ENCODE measurements at places on chromosomes 16 and 17.

DNA sequence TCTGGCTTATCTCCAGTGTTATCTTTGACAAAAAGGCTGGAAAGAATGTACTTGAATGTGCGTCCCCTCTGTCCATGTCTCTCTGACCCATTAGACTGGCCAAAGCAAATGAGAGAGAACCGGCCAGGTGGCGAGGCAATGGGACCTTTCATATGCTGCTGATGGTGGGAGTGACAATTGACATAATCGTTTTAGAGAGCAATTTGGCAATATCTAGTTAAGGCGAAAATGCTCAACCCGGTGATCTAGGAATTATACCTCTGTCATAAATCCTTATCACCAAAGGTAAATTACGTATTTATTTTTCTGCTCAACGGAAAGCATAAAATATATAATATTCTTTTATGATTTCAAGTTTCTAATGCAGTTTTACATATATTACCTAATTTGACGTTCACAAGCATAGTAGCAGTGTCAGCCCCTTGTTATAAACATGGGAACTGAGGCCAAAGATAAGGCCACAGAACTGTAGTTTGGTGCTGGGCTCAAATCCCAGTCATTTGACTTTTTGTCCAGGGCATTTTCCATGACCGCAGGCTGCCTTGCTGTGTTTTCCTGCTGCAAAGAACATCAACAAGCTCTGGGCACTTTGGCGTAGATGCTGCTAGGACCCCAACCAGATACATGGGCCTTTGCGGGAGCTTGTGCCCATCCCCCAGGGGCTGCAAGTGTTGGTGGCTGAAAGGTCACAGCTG, 14.7 kb upstream of the SDK2 start:
- DNase-seq = no peak

DNA sequence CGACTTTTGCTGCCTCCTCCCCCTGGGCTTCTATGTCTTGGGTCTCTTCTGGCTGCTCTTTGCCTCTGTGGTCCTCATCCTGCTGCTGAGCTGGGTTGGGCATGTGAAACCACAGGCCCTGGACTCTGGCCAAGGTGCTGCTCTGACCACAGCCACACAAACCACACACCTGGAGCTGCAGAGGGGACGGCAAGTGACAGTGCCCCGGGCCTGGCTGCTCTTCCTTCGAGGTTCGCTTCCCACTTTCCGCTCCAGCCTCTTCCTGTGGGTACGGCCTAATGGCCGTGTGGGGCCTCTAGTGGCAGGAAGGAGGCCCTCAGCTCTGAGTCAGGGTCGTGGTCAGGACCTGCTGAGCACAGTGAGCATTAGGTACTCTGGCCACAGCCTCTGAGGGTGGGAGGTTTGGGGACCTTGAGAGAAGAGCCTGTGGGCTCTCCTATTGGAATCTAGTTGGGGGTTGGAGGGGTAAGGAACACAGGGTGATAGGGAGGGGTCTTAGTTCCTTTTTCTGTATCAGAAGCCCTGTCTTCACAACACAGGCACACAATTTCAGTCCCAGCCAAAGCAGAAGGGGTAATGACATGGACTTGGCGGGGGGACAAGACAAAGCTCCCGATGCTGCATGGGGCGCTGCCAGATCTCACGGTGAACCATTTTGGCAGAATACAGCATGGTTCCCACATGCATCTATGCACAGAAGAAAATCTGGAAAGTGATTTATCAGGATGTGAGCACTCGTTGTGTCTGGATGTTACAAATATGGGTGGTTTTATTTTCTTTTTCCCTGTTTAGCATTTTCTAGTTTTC, 2.3 kb downstream of the GP1BA start:
- no peak for DNase-seq

DNA sequence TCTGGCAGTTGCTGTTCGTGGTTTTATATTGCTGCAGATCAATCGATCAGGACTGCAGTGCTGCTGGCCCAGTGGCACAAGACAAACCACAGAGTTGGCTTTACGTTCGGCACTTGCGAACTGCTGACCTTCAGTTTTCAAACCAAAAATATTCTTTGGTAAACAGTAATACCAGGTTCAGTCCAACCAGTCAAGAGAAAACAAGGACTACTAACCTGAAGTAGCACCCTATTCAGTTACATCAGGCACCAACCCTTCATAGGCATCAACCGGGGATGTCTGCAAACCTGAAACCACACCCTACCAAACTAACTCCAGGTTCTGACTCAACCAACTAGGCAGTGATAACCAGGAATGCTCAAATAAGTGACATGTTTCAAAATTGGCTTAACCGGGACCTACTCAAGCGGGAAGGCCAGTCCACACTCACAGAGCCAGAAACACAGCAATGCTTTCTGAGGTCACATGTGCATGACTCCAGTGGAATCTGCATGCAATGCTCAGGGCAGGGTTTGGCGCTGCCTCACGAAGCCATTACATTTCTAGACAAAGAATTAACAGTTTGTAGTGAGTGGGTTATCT, 91.1 kb downstream of the SMG6 start:
- DNase-seq = no peak

GRCh38 chr17:40482722-40483121, 18.7 kb downstream of the TNS4 start:
- DNase-seq = no peak

DNA sequence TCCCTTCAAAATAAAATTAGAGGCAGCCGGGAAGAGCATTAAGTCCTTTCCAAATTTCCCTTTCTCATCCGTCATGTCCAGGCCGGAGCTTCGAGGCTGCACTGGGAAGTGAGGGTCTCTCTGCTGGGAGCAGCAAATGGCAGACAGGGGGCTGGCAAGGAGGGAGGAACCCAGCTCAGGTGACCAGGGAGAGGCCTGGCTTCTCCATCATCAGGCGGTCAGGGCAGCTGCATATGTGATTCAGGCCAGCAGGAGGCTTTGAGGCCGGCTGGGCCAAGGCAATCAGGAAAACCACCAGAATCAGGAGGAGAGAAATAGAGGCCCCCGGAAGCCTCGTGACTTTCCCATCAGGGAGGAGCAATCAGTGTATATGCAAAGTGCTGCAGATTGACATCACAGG, 85.0 kb upstream of the RPL38 start:
- no peak for DNase-seq

GRCh38 chr17:20935740-20936139, 107.1 kb downstream of the USP22 start:
- DNase-seq = peak; percentile 69

DNA sequence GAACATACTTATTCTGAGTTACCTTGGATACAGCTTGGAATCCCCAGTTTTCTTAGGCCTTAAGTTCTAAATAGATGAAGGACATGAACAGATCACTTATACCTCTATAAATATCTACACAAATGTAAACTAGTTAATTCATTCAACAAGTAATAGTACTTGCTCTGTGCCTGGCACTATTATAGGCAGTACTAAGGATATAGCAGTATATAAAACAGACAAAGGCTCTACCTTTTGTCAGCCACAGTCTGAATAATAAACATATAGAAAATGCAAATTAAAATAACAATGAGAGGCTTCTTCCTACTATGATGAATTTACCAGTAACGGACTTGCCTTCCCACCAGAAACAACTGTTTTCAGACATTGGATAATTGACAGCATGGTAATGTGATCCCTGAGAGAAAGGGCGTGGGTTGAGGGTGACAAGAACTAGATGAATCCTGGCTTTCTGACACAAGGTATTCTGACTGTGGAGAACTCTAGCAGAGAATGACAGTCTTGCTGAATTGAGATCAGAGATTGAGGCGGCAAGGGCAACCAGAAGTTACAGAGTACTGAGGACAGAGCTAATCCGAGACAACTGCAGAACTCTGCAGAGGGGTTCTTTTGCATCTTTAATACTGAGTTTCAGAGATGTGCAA, 170.5 kb downstream of the TANC2 start:
- DNase-seq = no peak

DNA sequence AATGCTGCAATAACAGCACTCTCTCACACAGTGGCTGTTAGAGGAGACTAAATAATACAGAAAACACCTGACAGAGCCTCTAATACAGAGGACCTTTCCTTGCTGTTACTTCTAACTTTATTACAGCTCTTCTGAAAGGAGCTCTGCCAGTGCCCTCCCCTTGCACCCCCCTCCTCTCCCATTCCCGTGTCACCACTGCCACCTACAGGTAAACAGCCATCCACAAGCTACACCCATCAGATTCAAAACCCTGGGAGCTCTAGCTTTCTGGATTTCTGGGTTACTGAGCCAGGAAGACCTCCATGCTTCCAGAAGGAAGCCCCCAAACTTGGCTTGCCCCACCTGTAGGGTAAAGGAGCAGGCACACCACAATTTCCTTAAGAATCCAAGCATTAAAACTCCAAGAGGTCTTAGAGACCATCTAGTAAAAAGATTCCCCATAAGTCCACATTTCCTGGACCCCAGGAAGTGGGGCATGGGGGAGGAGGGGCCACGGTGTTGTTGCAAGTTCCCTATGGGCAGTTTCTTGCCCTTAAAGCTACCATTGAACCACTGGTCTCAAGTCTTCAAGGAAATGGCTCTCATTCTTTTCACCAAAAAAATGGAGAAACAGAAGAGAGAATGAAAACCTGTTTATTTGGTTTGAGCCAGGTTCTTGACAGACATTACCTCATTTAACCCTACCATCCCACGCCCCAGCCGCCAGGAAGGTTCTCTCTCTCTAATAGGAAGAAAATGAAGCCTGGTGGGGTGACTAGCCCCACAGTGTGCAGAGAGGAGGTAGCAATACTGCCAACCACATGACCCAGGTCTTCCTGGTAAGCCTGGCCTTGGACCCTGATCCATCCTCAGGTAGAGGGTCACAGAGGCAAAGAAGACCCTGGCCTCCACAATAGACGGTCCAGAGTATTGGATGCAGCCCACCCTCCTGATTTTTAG, 52.8 kb downstream of the TOM1L2 start:
- DNase-seq = no peak

DNA sequence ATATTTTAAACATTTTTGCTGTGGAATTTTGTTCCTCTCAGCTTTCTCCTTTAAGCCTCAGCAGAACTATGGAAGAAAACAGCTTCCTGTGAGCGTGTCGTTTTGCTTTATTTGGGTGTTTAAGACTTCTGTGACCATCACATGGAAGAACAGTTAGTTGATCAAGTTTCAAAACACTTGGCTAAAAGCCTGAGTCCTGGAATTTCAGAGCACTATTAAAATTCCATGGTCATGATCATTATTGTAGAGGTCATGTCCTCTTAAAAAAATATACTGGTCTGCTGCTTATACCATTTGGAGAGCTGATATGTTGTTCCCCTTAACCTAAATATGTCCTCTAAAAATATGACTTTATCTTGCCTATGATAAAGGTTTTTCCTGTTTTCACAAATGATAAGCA, 12.6 kb upstream of the CDR2 start:
- no peak for DNase-seq

DNA sequence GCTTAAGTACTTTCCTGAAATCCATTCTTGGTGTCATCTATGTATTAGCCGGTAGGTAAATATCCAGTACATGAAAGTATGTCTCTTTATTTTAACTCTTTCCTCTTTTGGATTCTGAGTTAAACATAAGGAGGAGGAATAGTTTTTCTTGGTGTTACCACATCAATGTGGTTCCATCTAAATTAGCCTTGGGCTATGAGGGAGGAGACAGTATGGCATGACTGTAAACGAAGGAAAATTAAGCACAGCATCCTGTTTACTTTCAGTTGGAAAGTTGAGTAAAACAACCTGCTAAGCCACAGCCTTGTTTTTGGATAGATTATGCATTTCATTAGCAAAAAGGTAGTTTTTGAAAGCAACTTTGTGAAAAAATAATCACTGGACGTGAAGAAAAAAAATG, 693.0 kb upstream of the SOX9 start:
- no peak for DNase-seq

DNA sequence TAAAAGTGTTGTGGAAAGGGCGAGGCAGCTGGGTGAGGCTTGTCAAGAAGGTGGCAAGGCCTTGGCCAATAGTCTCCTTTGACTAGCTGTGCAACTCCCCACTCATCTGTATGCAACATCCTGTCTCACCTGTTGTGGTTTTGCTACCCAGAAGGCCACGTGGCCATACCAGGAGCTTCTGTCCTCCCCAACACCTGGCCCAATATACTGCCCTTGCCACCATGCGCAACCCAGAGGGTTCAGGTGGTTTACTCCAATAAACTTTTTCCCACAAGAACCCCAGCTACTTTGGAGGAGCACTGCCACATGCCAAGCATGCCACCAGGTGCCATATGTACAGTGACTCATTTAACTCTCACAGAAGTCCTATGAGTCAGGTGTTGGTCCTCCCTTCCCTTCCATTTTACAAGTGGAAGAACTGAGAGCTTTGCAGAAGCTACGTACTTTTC, 10.2 kb downstream of the MYO19 start:
- DNase-seq = peak; percentile 89

GRCh38 chr17:36498560-36499300, 12.2 kb downstream of the ZNHIT3 start:
- no peak for DNase-seq

- DNase-seq = no peak
Observed at GRCh38 chr16:81448154-81449131, 3.8 kb downstream of the CMIP start.

DNA sequence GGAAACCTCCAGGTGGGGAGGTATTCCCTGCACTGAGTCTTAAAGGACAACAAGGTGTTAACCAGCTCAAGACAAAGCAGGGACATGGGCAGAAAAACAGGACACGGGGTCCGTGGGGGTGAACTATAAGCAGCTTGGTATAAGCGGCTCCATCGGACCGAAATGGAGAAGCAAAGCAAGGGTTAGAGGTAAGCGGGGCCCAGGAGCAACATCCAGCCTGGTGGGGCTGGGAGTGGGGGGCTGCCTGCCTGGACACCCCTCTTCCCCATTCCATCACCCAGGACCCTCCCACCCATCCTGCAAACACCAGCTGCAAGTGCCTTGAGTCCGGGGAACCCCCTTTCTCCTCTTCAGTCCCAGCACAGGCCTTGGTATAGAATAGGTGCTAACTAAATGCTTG, 29.5 kb downstream of the MYH11 start:
- no peak for DNase-seq

GRCh38 chr16:16910666-16911065, 531.7 kb downstream of the NPIPA7 start:
- no peak for DNase-seq

DNA sequence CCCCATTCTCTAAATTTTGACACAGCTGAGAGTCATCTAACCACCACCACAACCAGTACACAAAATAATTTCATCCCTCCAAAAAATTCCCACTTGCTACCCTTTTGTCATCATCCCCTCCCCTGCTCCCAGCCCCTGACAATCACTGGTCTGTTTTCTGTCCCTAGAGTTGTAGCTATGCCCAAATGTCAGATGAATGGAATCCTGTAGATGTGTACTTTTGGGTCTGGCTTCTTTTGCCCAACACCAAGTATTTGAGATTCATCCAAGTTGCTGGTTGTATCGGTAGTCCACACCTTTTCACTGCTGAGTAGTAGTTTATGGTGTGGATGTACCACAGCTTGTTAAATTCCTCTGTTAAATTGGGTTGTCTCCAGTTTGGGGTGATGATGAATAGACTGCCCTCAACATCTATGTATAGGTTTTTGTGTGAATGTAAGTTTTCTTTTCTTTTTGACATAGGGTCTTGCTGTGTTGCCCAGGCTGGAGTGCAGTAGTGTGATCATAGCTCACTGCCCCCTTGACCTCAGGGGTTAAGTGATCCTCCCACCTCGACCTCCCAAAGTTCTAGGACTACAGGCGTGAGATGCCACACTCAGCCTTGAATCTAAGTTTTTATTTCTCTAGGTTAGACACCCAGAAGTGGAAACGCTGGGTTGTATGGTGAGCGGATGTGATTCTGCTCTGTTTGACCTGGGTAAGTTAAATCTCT, 14.6 kb upstream of the RMI2 start:
- no peak for DNase-seq
